ENCODE measurements at places on chromosomes 4 and X. TPM values are rescaled to one million over a fixed set of nuclear protein-coding genes. Genes with fewer than 3 reads are reported as not detected.

The VCX gene
- not detected for total RNA-seq

The XKRX gene
- total RNA-seq, result 0.39 TPM

The GAGE2A gene
- not detected for total RNA-seq

The SPANXA1 gene
- total RNA-seq, result not detected

The DMP1 gene
- total RNA-seq, result not detected

The CT47B1 gene
- not detected for total RNA-seq

The AMBN gene
- total RNA-seq, result not detected

The TMEM271 gene
- total RNA-seq, result not detected

The ZNF630 gene
- total RNA-seq, result 0.54 TPM

The MAPK10 gene
- total RNA-seq, result not detected

The S100G gene
- total RNA-seq, result not detected

The SLC10A4 gene
- total RNA-seq, result not detected

The ESX1 gene
- total RNA-seq, result not detected

The PNMA6A gene
- 0.74 TPM for total RNA-seq

The POU3F4 gene
- not detected for total RNA-seq

The C4orf36 gene
- total RNA-seq, result not detected

The GAGE12J gene
- not detected for total RNA-seq

The ZMAT1 gene
- 1.6 TPM for total RNA-seq

The DNAAF6 gene
- not detected for total RNA-seq

The AFP gene
- not detected for total RNA-seq

The SPATA4 gene
- not detected for total RNA-seq

The RNF150 gene
- total RNA-seq, result 0.25 TPM

The DRD5 gene
- not detected for total RNA-seq

The SH3D19 gene
- total RNA-seq, result not detected

The RTL3 gene
- not detected for total RNA-seq

The FGA gene
- not detected for total RNA-seq

The UFSP2 gene
- total RNA-seq, result 24.0 TPM

The ASB9 gene
- 0.39 TPM for total RNA-seq

The TLR10 gene
- 0.37 TPM for total RNA-seq
